ENCODE measurements at places on chromosomes 12 and 14.

GRCh38 chr12:52162981-52163380 lies 28.8 kb downstream of the KRT80 start:
- DNase-seq, result no peak

- no peak for DNase-seq
These were observed 18.1 kb upstream of the MED13L start for GRCh38 chr12:116295327-116296263.

DNA sequence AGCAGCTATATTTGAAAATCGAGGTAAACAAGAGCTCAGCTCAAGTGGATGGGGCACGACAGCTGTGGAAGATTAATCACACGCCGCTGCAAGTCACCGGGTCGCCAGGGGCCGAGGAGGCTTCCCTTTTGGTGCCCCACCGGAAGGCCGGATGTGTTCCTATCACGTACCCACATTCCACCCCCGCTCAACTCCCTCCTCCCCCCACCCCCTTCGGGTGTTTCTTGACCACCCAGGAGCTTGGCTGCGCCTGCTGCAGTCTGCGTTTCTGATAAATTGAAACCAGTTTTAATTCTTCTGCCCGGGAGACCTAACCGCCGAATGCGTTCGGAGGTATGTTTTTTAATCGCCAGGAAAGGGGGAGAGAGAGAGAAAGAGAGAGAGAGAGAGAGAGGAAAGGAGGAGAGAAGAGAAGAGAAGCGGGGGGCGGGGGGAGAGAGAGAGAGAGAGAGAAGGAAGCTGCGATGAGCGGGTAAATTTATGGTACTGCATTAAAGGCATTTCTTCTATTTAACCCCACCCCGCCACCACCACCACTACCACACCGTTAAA lies 1.8 kb downstream of the SLC8A3 start:
- DNase-seq, result peak; percentile 15

- no peak for DNase-seq
These were observed 741.8 kb downstream of the TMEM121 start for GRCh38 chr14:106268013-106268727.

GRCh38 chr12:16285586-16285985 lies 8.1 kb upstream of the SLC15A5 start:
- no peak for DNase-seq

GRCh38 chr14:78593949-78594348 lies 423.8 kb downstream of the NRXN3 start:
- DNase-seq, result no peak

DNA sequence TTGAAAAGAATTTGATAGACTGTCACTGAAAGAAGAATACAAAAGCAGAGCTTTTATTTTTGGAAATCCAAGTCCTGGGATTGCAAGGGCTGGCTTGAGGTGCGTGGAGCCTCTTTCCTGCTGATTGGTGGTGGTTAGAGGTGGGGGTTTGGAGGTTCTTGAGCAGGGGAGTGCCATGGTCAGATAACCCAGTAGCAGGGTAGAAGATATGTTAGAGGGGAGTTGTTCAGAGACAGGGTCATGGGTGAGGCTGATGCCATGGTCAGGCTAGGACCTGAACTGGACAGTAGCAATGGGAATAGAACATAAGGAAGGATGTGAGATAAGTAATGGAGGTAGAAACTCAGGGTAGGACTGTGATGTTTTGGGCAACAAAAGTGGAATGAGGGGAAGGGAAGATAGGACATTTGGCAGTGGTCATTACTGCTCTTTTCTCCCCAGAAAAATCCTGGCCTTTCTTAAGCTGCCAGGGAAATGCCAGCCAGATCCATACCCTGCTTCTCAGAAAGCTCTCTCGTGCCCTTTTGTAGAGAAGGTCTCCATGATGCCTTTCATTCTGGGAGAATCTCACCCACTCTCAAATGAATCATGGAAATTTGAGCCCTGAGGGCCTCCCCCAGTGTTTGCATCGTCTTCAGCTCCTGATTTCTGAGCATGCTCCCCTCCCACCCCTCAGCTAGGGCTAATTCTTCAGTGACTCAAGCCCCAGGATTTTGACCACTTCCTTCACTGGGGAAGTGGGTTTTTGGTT lies 9.5 kb downstream of the EMP1 start:
- no peak for DNase-seq

DNA sequence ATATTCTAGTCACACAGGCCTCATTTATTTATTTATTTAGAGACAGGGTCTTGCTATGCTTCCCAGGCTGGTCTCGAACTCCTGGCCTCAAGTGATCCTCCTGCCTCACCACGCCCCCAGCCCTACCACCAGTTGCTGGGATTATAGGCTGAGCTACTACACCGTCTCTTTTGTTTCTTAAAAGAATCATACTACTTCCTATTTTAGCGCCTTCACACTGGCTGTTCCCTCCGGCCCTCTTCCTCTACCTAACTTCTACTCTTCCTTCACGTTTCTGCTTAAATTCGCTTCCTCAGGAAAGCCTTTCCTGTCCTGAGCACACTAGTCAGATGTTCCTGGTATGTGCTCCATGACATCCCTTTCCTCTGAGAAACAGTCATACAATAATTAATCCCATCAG lies 6.4 kb upstream of the MRPL42 start:
- no peak for DNase-seq

DNA sequence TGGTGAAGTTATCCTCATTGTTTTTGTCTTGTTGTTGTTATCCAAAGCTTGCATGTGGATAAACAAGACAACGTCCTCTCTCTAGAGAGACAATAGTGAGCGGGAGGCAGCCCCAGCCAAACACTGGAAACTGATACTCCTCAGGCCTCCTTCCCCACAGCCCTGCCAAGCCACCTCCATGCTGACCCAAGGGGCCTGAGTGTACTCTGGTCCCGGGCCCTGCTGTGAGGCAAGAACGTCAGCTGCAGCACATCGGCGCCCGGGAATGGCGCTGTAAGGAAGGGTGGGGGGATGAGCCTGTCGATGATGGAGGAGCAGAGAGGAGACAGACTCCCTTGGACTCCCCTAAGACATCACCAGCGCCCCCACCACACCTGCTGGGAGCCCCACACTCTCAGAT lies 83.6 kb downstream of the ANO2 start:
- no peak for DNase-seq

GRCh38 chr12:59372956-59373355 lies 222.9 kb upstream of the SLC16A7 start:
- no peak for DNase-seq

GRCh38 chr14:94474581-94475031 lies 1.4 kb downstream of the SERPINA9 start:
- DNase-seq, result no peak

DNA sequence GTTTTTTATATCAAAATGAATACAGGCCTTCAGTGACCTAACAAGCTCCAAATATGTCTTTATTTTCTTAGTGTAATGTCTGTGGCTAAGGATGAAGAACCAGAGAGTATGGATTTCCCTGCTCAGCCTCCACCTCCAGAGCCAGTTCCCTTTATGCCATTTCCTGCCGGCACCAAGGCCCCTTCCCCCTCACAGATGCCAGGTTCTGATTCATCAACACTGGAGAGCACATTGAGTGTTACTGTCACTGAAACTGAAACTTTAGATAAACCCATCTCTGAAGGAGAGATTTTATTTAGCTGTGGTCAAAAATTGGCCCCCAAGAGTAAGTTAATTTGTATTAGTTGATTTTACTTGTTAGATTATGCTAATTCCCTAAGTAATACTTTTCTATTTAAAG lies 61.0 kb downstream of the KIAA0586 start:
- DNase-seq, result no peak

- no peak for DNase-seq
These were observed 5.0 kb upstream of the NPAS3 start for GRCh38 chr14:32933629-32934072.

- DNase-seq, result no peak
These were observed 47.6 kb upstream of the SLC2A13 start for GRCh38 chr12:40153432-40153831.

- DNase-seq, result no peak
These were observed 44.9 kb downstream of the BBS10 start for GRCh38 chr12:76303365-76303764.

GRCh38 chr12:51378749-51379148 lies 12.5 kb downstream of the GALNT6 start:
- no peak for DNase-seq

DNA sequence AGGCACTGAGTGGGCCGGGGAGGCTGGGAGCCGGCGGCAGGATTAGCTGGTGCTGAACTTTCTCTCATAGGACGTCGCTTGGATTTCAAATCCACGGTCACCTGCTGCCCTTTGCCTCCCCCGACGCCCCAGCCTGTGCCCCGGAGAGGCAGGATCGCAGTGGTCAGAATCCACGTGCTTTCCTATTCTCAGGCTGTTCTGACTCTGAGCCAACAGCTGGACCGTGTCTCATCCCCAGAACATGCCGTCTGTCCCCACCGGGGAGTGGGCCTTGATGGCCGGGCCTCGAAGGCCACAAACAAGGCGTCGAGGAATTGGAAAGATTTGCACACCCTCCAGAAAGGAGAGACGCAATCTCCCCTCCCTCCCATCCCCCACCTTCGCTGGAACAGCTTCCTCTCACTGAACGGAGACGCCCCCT lies 18.5 kb upstream of the MLXIP start:
- no peak for DNase-seq

- no peak for DNase-seq
These were observed 27.4 kb upstream of the STON2 start for GRCh38 chr14:81427348-81428058.

DNA sequence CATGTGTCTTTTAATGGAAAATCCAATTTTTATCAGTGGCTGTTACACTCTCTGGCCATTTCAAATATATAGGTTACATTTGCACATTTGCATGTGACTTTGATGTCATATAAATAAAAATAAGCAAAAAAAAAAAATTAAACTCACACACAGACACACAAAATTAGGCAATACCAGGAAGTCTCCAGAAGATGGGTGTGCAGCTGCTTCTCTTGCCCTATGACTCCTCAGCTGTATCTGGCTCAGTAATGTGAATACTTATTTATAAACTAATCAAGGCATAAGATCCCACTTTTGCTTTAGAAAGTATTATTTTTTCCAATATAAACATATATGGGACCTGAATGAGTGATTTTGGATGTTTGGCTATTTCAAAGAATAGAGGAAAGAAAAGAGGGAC lies 461.1 kb downstream of the LRIG3 start:
- no peak for DNase-seq

DNA sequence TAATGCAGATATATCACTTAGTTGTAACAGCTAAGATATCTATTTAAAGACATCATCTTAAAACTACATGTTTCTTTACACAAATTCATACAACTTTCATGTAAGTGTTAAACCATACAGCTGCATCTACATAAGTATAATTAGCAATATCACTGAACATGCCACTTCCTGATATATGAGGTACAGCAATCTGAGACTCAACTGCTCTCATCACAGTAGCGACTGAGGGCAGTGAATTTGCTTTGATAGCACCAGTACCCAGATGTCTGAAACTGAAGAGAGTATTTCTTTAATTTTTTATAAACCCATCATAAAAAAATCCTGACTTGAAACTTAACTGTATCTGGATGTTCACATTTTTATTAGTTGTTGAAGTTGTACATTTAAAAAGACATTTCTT lies 34.7 kb upstream of the NUAK1 start:
- no peak for DNase-seq

DNA sequence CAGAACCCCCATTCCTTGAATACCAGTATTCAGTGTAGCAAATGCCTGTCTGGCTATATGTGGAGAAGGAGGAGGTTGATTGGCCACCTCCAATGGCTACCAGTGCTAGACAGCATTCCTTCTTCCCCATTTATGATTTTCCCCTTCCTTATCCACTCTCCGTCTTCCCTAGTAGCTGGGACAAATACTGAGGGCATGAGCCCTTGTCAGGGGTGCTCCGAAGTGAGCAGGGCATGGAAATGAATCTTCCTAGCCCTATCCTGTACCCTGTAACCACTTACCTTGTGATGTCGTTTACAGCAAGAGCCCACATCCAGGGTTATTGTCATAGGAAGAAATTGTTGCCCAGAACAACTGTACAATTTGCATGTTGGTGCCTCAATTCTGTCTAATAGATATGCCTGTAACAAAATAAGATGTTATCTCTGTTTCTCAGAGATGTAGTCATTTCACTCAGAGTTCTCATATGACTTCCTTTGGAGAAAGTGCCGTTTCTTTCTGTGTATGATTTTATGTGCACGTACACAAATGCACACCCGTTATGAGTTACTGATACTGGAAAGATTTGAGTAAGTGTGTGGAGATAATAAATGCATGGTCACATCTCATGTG lies 423.7 kb downstream of the EGLN3 start:
- no peak for DNase-seq

DNA sequence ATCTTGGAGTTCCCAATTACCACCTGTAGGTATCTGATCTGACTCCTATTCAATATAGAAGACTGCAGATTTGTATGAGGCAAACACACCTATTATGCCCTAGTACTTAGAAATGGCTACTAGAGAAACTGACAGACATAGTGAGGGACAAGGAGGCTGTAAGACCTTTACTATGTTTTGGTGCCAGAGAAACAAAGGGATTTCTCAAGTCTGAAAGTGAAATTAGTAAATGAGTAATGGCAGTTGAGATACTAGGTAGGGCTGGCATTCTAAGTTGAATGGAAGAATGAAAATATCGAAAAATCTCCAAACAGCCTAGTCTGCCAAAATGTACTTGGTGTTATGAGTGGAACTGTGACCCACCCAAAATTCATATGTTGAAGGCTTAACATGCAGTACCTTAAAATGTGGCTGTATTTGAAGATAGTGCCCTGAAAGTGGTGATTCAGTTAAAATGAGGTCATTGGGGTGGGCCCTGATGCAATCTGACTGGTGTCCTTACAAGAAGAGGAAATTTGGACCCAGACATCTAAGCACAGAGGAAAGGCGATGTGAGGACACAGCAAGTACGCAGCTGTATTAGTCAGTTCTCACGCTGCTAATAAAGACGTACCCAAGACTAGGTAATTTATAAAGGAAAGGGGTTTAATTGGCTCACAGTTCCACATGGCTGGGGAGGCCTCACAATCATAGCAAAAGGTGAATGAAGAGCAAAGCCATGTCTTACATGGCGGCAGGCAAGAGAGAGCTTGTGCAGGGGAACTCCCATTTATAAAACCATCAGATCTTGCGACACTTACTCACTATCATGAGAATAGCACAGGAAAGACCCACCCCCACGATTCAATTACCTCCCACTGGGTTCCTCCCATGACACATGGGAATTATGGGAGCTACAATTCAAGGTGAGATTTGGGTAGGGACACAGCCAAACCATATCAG lies 127.0 kb downstream of the APAF1 start:
- DNase-seq, result no peak

GRCh38 chr12:74337951-74338350 lies 199.7 kb upstream of the ATXN7L3B start:
- DNase-seq, result no peak

- DNase-seq, result no peak
These were observed 101.3 kb downstream of the PTPRB start for GRCh38 chr12:70535896-70536374.

- DNase-seq, result no peak
These were observed 10.2 kb upstream of the YARS2 start for GRCh38 chr12:32765906-32766305.

GRCh38 chr14:52950410-52950897 lies 396 bp downstream of the FERMT2 start:
- peak; percentile 22 for DNase-seq
